ENCODE measurements at places on chromosomes 12 and 14. TPM values are rescaled to one million over a fixed set of nuclear protein-coding genes. Genes with fewer than 3 reads are reported as not detected.
A peak's percentile ranks its signal among the peaks of the same experiment; 100 is the strongest.

DNA sequence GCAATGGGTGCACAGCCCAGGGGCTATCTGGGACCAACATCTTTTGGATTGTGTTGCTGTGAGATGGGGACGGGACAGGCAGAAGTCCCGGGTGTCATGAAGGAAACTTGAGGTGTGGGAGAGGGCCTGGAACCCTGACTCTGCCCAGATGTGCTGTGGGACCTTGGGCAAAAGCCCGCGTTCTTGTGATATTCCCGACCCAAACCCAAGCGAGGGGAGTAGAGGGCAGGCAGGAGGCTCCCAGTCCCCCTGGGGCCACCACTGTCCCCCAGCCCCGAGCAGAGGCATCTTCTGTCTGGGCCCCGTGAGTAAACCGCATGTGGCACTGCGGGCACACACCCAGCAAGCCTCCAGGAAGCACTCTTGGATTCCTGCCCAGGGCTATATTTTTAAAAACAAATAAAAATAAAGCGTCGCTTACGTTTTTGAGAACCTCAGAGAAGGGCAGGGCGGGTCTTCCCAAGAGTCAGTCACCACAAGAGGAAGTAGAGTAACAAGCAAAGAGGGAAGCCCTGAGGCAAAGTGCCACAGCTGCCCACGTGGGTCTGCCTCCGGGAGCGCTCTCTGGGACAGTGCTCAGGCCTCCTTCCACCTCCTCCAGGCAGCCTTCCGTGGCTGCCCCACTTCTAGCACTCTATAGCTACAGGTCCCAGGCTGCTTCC is 39.5 kb downstream of the BEGAIN start:
- DNase-seq: peak; percentile 93

DNA sequence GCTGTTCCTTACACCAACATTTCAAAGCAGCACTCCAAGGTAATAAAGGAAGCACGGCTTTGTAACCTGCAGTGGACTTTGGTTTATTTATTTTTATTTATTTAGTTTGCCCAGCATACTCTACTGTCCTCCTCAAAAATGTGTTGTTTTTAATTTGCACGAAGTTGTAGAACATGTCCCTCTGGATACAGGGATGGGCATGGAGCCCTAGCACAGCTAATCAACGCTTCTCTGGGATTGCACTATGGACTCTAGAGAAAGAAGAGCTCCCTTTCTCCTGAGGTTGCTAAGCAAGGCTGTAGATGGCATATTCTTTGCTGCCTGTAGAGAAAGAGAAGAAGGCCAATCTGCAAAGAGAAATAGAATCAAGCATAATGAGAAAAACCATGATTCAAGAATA is 5.9 kb upstream of the ANAPC5 start:
- no peak for DNase-seq

The KSR2 gene
- not detected for total RNA-seq

The LRRC74A gene
- not detected for total RNA-seq

The GPR84 gene
- not detected for total RNA-seq

The FZD10 gene
- total RNA-seq: not detected

The TCL1B gene
- not detected for total RNA-seq

- no peak for DNase-seq
These were observed 305.3 kb downstream of the SLC6A15 start for GRCh38 chr12:84607170-84607819.

The CLEC4D gene
- not detected for total RNA-seq

DNA sequence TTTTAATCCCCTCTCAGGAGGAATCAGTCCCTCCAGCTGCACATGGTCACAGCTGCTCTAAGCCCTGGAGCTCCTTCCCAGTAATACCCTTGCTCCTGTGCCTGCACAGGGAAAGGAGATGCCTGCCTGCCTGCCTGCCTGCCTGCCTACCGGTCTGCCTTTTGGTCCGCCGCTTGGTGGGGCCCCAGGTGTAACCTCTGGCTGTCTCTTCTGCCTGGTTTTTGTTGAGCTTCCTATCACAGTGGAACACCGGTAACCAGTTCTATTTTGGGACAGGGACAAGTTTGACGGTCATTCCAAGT is 99.8 kb downstream of the DAD1 start:
- no peak for DNase-seq

DNA sequence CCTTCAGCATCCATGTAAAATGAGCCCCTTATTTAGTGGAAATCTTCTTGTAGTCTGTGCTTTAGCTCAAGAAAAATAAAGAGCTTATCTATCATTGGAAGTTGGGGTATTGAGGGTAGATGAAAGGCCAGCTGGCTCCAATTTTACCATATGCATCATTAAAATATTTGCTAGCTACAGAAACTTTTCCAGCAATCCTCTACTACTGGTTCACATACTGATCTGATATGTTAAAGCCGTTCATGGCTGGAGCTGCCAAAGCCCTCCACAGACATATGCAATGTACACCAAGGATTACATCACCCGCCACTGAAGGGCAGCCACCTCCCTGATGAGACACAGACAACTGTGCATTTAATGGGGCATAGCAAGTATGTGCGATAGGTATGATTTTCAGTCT is 1205.3 kb downstream of the GALC start:
- peak; percentile 65 for DNase-seq

DNA sequence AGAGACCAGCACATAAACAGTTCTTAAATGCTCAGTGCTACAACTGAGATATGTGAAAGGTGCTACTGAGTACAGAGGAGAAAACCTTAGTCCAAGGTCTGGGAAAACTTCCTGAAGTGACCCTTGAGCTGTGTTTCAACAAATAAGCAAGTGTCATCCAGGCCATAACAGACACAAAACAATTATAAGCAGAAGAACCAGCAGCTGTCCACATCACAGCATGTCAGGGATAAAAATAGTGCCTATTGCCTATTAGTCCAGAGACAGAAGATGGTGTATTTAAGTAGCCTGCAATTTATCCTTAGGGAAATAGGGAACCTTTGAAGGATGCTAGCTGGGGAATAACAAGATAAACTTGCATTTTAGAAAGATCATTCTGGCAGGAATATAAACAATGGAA is 237.8 kb downstream of the SPTSSA start:
- DNase-seq: no peak

The NEK9 gene
- total RNA-seq: 32.6 TPM

The SLC25A3 gene
- total RNA-seq: 1,050 TPM

GRCh38 chr12:103331643-103332042 is 164.1 kb downstream of the C12orf42 start:
- no peak for DNase-seq

- DNase-seq: no peak
These were observed 73.2 kb upstream of the BICD1 start for GRCh38 chr12:32033406-32033805.

- DNase-seq: no peak
These were observed 12.2 kb downstream of the EIF5 start for GRCh38 chr14:103346286-103346685.

DNA sequence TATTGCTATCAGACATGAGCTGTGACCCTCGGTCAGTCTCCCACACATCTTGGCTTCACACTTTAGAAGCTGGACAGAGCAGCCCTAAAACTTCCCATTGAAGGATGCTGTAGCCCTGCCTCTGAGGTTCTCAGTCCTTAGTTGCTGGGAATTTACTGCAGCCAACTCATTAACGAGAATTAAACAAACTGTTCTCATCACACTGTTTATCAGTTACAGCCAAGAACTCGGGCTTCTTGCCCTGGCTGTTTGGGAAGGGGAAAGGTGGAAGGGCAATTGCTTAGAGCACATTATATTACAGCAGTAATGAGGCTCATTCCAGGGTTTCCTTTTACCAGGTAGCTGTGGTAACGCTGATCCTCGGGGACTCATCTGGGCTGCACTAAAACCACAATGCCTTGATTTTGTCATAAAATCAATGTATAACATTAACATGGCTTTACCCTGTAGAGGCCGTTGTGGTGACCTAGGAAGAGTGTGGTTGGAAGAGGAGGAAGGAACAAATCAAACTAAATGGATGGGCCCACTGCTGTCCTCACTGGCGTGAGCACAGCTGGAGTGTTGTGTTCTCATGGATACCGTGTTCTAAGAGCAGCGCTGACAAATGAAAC is 87.1 kb downstream of the GPR135 start:
- DNase-seq: no peak

DNA sequence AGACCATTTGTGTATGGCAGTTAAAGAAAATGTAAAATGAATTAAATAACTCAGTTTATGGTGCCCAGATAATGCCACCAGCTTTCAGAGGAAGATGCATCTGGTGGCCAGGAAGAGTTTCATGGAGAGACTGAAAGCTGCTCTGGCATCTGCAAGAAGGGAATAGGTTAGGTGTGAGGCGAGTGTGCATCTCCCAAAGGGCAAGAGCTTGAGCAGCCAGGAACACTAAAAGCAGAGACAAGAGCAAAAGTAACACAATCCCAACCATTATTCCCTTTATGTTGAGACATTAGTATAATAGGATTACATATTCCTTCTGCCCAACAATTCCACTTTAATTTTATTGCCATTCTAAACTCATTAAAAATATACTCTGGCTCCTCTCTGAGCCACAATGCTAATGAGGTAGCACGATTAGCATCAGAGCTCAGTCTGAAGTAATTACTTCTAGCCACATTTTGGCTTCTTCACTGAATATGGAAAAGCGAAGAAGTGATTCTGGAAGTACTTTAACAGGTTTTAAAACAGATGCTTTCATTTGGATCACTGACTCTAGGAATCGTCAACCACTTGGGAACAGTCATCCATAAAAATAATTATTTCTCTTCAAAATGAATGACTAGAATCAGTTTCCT is 309.4 kb upstream of the TMTC1 start:
- DNase-seq: no peak

The TMEM132C gene
- not detected for total RNA-seq

DNA sequence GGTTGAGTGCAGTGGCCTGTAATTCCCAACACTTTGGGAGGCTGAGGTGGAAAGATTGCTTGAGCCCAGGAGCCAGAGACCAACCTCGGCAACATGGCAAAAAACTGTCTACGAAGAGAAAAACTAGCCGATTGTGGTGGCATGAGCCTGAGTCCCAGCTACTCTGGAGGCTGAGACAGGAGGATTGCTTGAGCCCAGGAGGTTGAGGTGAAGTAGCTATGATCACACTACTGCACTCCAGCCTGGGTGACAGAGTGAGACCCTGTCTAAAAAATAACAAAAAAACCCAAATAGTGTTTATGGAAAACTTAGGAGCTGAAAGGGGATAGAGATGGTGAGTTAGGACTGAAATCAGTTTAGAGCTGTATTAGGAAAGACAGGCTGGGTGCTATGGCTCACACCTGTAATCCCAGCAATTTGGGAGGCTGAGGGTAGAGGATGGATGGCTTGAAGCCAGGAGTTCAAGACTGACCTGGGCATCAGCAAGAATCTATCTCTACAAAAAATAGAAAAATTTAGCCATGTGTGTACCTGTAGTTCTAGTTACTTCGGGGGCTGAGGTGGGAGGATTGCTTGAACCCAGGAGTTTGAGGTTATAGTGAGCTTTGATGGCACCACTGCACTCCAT is 9.7 kb downstream of the PNN start:
- no peak for DNase-seq

- DNase-seq: no peak
These were observed 28.6 kb downstream of the FIGNL2 start for GRCh38 chr12:51819736-51820525.

- no peak for DNase-seq
These were observed 70.2 kb downstream of the ETV6 start for GRCh38 chr12:11719678-11720099.

The POLE2 gene
- 16.2 TPM for total RNA-seq

- no peak for DNase-seq
These were observed 24.9 kb downstream of the VPS37B start for GRCh38 chr12:122870867-122871664.

The CMTM5 gene
- total RNA-seq: not detected

GRCh38 chr14:99100497-99101270 is 171.3 kb downstream of the BCL11B start:
- no peak for DNase-seq

DNA sequence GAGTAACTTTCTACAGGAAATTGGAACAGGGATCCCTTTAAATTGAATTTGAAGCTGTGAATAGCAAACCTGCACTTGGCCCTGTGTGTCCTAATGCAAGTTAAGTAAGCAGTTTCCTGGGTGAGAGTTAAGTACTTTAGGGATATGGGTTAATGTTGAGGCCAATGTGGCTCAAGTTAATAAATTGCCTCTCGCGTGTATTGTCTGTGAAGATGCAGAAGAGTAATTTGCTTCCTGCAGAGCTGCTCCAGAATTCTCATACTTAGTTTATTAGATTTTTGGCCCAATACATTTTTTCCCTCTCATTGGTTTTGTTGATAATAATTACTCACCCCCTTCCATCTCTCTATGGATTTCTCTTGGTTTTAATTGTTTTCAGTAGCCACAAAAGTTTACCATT is 86.5 kb downstream of the SLC25A47 start:
- DNase-seq: no peak

GRCh38 chr12:29725587-29726320 is 58.0 kb downstream of the TMTC1 start:
- DNase-seq: no peak

DNA sequence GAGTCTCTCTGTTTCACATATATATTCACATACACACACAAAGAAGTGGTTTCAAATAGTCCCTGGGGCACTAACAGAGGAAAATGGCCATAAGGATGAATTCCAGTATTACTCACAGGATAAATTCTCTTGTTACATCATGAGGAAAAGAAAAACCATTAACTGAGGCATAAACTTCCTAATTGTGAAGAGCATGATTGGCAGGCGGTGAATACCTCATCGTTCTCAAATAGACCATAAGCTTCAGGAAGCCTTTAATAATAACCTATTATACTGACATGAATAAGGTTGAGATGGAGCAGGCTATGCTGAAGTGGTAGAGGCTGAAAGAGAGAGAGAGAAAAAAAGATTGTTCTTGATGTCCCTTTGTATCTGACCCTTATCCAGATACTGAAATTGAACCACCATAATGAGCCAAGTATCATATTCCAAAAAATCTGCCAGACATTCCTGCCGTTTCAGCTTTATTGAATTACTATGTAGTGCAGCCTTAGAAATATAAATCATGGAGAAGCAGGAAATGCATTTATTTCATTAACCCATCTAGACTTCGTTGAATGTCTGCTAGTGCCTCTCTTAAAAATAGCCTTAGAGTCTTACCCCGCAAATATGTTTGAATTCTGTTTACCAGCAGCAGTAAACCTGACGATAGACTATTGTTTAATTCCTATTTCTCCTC is 86.8 kb downstream of the NUAK1 start:
- DNase-seq: no peak

GRCh38 chr12:13203034-13203922 is 6.8 kb downstream of the EMP1 start:
- no peak for DNase-seq

The MYBPC1 gene
- total RNA-seq: 0.15 TPM

DNA sequence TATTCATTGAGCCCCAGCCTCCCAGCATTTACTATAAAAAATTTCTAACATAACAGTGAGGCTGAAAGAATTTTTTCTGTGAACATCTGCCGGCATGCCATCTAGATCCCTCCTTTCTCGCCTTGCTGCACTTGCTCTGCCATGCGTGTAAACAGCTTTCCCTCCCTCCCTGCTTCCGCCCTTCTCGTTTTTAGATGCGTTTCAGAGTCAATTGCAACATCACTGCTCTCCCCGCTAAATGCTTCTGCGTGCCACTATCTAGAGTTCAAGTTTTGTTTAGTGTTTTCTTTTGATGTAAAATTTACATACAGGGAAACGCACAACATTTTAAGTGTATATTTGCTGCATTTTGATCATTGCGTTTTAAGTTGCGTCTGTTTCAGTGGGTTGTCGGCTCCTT is 83.6 kb downstream of the CCDC92 start:
- no peak for DNase-seq

The NAA25 gene
- total RNA-seq: 42.7 TPM
